ENCODE measurements at places on chromosomes 5 and 9. TPM values are rescaled to one million over a fixed set of nuclear protein-coding genes. Genes with fewer than 3 reads are reported as not detected.

DNA sequence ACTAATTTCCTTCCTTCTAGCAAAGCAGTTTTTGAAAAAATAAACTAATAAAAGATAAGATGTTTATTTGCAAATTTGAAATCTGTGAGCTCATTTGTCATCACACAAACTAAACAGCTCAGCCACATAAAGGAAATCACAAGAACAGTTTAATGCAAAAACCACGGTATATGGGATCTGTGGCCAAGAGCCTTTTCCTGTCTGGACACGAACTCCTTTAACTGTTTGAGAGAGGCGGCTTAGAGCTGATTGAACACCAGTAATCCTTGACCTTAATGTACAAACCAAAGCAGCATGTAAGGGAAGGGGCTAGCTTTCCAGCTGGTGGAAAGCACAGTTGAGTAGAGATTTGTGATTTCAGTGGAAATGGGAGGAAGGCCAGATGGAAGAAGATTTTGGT is 66.3 kb upstream of the SPINK5 start:
- peaks cover 5% of the 10 kb centered on the region for H3K27me3 ChIP-seq
- no peak overlapping the region for H3K27ac ChIP-seq
- no peaks in the 10 kb centered on the region for H3K4me1 ChIP-seq
- H3K36me3 ChIP-seq, result no peaks in the 10 kb centered on the region
- no peak overlapping the region for H3K4me3 ChIP-seq

GRCh38 chr5:78653681-78654366 is 5.3 kb upstream of the LHFPL2 start:
- no peak overlapping the region for H3K27ac ChIP-seq
- peaks cover 6% of the 10 kb centered on the region for H3K4me1 ChIP-seq
- no peaks in the 10 kb centered on the region for H3K36me3 ChIP-seq
- no peak overlapping the region for H3K4me3 ChIP-seq
- DNase-seq, result no peak
- no peaks in the 10 kb centered on the region for H3K27me3 ChIP-seq

DNA sequence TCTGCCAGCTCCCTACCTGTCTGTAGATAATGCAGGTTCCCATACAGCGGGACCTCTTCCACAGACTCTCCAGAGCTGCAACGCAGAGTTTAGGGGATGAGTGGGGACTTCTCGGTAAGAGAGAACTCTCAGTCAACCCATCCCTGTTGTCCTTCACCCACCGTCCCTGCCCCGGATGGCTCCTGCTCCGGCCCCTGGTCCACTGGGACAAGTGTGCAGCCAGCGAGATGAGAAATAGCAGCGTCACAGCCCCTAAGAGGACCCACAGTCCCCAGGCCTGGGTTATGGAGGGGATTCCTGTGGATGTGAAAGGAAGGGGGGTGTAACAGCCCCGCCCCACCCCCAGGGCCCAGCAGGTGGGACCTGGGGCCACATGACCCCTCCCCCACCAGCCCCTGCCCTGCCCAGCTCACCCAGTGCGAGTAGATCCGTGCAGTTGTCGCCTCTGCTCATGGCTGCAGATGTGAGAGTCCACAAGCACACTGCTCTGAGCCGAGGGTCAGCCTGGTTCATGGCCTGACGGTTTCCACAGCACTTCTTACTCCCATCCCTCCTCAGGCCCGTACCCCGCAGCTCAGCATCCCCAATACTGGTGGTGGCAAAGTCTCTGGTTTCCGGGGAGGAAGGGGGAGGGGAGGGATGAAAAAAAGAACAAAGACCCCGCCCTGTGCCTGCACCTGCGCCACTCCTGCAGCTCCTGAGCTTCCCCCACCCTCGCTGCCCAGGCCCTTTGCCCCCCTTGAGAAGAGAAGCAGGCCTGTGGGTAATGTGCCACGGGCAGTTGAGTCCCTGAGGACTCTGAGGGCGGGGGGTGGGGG is at the start of gene SIT1:
TSS of gene SIT1 (minus strand) at position 591 of the 818 bp plus-strand sequence. CDS start at position 513, 78 bp downstream.
- no peaks in the 10 kb centered on the region for H3K27me3 ChIP-seq
- H3K36me3 ChIP-seq, result no peaks in the 10 kb centered on the region
- H3K27ac ChIP-seq, result peak within 1 kb of the TSS; percentile 94
- peak; percentile 42 for DNase-seq
- H3K4me3 ChIP-seq, result peak within 1 kb of the TSS; percentile 92

DNA sequence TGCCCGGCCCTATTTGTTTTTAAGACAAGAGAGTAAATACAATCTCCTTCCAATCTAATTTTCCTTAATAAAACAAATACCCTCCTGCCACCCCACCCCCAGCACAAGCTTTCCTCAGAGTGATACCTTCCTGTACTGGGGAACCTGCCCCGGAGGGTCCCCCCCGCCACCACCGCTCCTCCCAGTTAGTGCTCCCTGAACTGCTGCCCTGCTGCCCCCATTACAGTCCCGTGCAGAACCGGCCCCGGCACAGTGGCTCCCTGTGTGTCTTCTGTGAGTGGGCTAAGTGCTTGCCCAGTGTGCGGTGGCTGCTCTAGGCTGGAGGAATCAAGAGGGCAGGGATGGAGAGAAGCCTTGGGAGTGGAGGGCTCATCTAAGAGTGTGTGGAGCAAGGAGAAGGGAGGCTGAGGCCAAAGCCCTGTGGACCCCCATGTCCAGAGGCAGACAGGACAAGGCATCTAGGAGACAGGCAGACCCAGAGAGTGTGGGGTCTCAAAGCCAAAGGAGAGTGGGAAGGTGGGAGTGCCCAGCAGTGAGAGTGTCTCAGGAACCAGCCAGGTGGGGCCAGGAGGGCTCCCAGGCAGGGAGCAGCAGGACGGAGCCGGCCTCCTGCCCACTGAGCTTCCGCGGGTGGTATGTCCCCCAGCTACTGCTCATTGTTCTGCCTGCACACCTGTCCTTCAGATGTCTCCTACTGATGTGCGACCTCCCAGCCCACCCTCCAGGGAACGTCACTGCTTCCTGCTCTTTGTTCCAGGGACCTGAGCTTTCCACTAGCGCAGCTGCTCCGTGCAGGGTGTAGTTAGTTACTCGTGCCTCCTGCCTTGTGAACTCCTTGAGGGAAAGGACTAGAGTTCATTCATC is 129.0 kb downstream of the DAB2IP start:
- peaks cover 4% of the 10 kb centered on the region for H3K4me1 ChIP-seq
- H3K4me3 ChIP-seq, result no peak overlapping the region
- H3K36me3 ChIP-seq, result peaks cover 13% of the 10 kb centered on the region
- no peak for DNase-seq
- H3K27me3 ChIP-seq, result no peaks in the 10 kb centered on the region
- H3K27ac ChIP-seq, result no peak overlapping the region

GRCh38 chr5:179798144-179798770 is 4.5 kb downstream of the LTC4S start:
- H3K36me3 ChIP-seq, result no peaks in the 10 kb centered on the region
- no peaks in the 10 kb centered on the region for H3K27me3 ChIP-seq
- H3K27ac ChIP-seq, result no peak overlapping the region
- DNase-seq, result no peak
- no peak overlapping the region for H3K4me3 ChIP-seq
- peaks cover 37% of the 10 kb centered on the region for H3K4me1 ChIP-seq

DNA sequence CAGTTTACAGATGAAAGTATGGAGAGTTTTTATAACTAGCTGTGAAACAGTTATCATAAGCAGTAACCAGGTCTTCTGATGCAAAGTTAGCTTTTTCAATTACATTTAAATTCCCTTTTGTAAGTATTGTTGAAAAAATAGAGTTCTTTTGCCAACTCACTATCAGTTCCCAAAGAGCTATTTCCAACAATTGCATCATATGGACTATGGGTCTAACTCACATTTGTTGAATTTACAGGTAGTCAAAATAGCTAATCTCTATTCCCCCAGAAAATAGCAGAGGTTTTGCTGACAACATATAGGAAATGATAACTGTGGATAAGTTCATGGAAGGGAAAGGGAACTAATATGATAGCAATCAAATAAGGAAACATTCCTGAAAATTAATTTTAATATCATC is 1.4 kb downstream of the SPINK1 start:
- no peaks in the 10 kb centered on the region for H3K4me1 ChIP-seq
- H3K27ac ChIP-seq, result no peak overlapping the region
- H3K4me3 ChIP-seq, result no peak overlapping the region
- peaks cover 19% of the 10 kb centered on the region for H3K27me3 ChIP-seq
- DNase-seq, result no peak
- no peaks in the 10 kb centered on the region for H3K36me3 ChIP-seq

TRIP13 gene
- polyA plus RNA-seq, result 1.2 TPM

ROPN1L gene
- polyA plus RNA-seq, result not detected
